ENCODE measurements at places on chromosomes 4 and X.

- DNase-seq, result no peak
Observed at GRCh38 chrX:21632027-21632426, 26.1 kb downstream of the KLHL34 start.

GRCh38 chr4:159829184-159829583, 726.3 kb downstream of the RAPGEF2 start:
- DNase-seq, result no peak

DNA sequence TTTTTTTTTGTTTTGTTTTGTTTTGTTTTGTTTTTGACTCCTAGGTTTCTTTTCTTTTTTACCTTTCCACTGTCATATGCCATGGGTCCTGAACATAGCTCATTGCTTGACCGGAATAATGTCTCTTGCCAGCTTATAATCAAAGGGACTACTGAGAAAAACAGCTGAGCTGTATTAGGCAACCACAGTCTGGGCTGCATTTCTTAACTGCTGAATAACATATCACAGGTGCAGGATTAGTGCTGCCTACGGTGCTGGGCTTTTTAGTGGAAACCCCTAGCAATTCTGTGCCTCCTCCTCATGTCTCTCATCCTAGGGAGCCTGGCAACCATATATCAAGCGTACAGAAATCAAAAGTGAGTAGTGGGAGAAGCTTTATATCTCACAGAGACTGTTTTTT, 333.5 kb downstream of the BMPR1B start:
- DNase-seq, result peak; percentile 46

DNA sequence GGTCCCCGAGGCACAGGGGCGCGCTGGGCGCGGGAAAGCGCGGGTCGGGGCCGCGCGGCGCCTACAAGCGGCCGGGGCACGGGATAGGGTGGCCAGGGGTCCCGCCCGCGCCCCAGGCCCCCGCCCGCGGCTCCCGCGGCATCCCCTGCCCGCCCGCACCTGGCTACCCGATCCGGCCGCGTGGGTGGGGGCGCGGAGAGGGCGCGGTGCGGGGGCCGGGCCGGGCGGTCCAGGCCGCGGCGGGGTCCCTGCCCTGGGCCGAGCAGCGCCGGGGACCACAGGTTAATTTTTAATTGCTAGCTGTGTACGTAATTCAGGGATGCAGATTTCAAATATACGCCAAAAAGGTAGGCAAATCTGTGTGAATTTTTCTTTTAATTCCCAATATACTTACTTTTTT, 44.3 kb upstream of the FAM47C start:
- no peak for DNase-seq

- DNase-seq, result no peak
Observed at GRCh38 chr4:137748616-137749015, 216.3 kb upstream of the PCDH18 start.

DNA sequence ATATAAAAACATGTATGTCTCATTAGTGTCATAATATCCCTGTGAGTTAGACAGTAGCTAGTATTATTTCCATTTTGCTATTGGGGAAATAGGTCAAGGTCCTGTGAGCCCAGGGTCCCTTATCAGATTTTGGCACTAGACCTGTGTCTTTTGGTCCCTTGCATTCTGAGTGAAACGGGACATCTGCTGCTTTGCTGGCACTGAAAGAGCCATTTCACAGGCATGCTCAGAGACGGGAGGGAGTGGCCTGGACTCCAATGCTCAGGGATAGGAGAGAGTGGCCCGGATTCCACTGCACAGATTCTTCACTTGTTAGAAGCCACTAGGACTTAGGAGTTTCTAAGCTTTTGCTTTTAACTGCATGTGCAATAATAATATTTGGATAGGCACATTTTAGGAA, 177.2 kb downstream of the TSPAN5 start:
- DNase-seq, result no peak

GRCh38 chr4:123352240-123352945, 44.2 kb upstream of the SPRY1 start:
- peak; percentile 98 for DNase-seq

DNA sequence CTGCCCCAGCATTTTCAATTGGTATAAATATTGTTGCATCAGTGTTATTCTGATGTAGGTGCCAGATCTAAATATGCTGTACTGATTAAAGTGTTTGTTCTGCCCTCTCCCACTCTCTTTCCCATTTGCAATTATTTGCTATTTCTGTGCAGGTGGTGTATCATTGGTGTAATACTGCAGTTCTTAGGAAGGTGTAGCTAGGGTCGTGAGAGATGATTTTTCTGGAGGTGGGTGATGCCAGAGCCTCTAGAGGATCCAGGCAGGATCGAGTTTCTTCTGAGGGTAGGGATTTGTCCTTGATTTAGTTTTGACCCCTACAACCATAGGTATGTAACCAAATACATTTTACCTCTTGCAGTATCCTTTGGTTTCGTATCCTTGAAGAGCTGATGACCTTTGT, 1.9 kb downstream of the SMAD1 start:
- no peak for DNase-seq

DNA sequence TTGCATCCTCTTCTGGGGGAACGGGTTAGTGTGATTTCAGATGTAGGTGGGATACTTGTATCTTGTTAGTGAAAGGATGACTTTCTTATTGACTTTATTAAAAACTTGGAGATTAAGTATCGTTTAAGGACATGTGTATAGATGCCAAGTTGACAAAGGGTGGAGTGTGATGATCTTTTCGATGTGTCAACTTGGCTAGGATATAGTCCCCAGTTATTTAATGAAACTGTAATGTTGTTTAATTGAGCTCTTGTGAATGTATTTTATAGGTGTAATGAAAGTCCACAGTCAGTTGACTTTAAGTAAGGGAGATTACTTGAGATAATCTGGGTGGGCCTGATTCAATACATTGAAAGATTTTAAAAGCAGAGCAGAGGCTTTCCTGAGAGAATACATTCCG, 127.0 kb downstream of the AASDH start:
- DNase-seq, result no peak

DNA sequence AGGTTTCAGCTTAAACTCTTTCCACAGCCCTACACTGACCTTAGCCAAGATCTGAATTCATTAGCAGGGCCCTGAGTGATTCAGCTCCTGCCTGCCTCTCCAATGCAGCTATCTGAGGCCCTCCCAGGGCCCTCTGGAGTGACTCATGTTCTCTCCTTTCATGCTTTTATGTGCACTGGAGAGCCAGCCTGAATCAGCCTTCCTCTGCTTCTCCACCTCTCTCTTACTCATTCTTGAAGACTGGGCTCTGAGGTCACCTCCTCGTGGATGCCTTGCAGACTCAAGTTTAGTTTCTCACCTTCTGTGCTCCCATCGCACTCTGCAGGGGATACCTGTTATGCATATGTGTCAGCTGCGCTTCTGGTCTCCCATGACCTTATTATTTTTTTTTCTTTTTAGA, 3.1 kb upstream of the OCIAD2 start:
- peak; percentile 96 for DNase-seq

All from astrocyte of the cerebellum (primary cell).